ENCODE measurements at places on chromosomes 2 and 18.

GRCh38 chr18:59265246-59265973, 7.8 kb downstream of the RAX start:
- DNase-seq, result no peak

DNA sequence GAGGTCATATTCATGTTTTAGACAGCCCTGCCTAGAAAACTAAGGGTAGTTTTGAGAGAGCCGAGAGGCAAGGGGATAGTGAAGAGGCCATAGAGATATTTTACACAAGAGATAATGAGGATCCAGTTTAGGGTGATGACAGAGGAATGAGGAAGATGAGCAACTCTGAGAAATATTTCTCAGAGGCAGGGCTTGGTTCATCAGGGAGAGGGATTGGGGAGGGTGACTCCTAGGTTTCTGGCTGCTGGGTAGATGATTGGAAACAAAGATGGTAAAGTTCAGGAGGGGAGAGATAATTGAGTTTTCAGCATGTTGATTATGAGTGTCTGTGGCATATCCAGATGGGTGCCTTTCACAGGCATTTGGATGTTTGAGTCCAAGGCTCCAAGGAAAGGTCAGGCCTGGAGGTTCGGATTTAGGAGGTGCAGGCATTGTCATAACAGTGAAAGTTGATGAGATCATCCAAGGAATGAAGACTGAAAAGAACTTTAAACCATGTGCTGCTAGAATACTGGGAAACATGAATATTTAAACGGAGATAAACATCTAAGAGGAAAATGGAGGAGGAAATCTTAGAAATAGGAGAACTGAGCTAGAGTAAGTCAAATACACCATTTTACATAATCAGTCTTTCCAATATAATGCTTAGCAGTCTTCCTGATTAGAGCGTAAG, 7.4 kb downstream of the MYL12B start:
- DNase-seq, result no peak

DNA sequence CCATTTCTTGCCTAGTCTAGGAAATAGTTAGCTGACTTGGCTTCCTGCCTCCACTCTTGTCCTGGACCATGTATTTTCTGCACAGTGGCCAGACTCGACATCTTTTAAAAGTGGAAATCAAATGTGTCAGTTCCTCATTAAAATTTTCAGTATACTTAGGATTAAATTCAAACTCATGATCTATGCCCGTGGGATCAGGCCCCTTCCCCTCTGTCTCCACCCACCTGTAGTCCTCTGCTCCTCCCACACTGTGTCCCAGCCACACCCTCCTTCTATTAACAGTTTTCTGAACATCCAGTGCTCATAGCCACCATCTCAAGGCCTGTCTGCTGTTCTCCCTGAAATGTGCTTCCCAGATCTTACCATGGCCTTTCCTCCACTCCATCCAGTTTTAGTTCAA, 13.3 kb downstream of the ARHGAP25 start:
- no peak for DNase-seq

DNA sequence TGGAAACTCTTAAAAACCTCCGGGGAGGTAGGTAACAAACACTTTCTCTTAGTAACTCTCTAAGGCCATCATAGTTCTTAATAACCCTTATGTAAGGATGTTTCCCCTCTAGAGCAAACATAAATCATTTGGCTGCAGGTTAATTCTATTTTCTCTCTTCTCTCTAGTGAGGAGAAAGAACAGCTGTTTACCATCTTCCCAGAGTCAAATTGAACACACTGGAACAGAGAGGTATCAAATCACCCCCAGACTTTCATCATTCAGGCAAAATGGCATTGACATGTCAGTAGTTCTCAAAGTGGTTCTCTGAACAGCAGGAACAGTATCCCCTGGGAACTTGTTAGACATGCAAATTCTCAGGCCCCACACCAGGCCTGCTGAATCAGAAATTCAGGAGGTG, 240.7 kb downstream of the MEIS1 start:
- DNase-seq, result no peak

DNA sequence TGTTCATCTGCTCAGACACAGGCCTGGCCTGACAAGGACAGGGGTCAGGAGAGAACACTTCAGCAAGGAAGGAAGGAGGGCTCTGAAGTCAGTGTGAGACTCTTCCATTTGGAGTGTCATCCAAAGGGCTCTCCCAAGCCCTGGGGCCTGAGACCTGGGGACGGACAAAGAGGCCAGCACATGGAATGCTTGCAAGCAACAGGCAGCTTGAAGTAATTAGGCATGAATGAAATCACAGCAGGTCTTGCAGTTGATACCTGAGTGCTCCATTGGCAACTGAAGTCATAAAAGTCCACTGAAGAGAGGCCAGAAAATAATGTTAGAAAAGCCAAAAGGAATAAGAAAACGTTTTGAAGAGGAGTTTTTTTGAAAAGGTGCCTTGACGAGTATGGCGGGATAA, 231.7 kb downstream of the VAPA start:
- DNase-seq, result no peak

- DNase-seq, result no peak
These were observed 96.7 kb downstream of the TMEM163 start for GRCh38 chr2:134621939-134622705.

- DNase-seq, result no peak
These were observed 16.9 kb upstream of the KIF1A start for GRCh38 chr2:240836781-240837467.

DNA sequence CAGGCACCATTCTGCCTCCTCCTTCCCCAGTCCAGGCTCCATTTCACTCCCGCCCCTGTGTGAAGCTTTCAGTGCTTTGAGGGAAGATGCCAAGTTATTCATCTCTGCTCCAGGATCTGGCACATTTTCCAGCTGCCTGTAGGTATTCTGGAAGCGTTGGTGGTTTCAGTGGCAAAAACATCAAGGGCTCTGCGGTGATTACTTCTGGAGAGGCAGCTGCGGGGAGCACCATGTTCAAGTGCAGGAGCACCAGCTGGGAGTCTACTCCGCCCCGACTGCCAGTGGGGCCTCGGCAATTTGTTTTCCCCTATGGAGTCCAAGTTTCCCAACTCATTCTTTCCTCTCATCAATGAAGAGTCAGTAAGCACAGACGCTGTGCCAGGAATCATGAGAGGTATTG, 211.7 kb downstream of the CLIP4 start:
- no peak for DNase-seq

DNA sequence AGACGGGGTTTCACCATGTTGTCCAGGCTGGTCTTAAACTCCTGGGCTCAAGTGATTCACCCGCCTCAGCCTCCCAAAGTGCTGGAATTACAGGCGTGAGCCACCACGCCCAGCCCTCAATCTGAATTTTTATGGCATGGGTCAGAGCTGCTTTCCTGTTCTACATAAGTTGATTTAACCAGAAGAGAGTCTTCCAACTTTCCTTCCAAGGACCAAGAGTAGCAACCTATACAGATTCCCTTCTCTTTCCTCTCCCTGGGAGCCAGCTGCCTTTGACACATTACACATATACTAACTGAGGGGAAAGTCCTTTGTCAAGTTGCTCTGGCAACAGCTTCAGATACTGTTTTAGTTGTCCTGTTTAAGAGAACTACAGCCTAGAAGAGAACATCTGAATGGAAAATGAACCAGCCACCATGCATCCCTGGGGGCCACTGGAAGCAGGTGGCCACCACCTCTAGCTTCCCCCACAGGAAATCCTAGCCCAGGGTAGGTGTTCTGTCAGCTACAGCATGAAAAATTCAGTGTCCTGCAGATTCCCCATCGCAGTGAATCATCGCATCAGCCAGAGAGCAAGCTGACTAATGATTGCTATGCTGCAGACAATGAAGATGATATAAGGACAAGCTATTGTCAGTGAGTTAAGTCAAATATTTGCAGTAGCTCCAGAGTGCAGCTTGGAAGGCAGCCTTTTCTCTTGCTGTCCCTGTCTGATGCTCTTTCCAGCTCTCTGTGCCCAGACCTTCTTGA, 62.9 kb downstream of the POMC start:
- DNase-seq, result no peak

GRCh38 chr18:22964116-22964515, 31.0 kb downstream of the RBBP8 start:
- DNase-seq, result no peak

- DNase-seq, result peak; percentile 40
These were observed 42.5 kb downstream of the LRRC30 start for GRCh38 chr18:7273301-7273921.

GRCh38 chr2:8656160-8656641, 25.7 kb upstream of the ID2 start:
- DNase-seq, result no peak

Data from frontal cortex (tissue), 4 donors.